OCI-M1 (cell line): ENCODE measurements at places on chromosomes 12 and 14.

- DNase-seq = no peak
Observed at GRCh38 chr12:88562151-88562550, 18.1 kb downstream of the KITLG start.

GRCh38 chr12:133190176-133190575, 8.9 kb downstream of the ZNF268 start:
- DNase-seq = no peak

- DNase-seq = no peak
Observed at GRCh38 chr12:3560295-3560620, 69.3 kb downstream of the PRMT8 start.

DNA sequence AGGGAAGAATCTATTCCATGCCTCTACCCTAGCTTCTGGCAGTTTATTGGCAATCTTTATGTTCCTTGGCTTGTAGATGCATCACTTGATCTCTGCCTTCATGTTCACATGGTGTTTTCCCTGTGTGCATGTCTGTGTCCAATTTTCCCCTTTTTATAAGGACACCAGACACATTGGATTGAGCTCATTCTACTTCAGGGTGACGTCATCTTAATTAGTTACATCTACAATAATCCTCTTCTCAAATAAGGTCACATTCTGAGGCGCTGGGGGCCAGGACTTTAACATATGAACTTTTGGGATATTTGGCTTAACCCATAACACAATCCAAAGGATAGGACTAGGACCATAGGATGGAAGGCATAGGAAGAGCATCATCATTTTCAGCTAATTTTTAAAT, 101.4 kb downstream of the KCNMB4 start:
- DNase-seq = no peak

DNA sequence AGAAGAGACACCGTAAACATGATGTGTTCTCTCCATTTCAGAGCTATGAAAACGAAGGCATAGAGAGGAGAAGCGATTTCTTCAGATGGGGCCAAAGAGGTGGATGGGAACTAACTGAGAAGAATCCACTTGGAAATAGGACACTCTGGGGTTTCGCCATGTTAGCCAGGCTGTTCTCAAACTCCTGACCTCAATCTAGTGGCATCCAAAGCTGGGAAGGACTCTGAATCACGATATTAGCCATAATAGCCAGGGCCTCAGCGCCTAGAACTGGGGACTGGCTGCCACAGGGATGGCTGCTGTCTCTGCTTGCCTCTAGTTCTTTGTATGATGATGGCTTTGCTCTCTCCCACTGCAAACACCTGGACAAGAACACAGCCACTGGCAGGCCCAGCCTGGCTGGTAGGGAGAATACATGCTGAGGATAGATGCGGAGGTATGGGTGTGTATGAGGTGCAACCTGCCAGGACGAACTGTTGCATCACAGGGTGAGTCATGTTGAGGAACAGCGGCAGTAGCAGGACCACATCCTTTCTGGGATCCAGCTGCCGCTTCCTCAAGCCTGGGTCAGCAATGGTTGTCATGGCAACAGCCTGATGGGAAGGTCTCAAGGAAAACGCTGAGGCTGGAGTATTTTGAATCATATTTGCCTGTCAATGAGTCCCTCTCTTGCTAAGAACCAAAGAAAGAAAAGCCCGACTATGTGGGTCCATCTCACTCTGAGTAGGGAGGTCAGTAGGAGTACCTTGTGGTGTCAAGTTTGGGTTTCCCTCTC, 31.1 kb downstream of the CCDC177 start:
- peak; percentile 4 for DNase-seq

- DNase-seq = no peak
Observed at GRCh38 chr12:18476861-18477260, 215.5 kb downstream of the PIK3C2G start.

- DNase-seq = no peak
Observed at GRCh38 chr12:31386364-31386777, 60.4 kb upstream of the SINHCAF start.

DNA sequence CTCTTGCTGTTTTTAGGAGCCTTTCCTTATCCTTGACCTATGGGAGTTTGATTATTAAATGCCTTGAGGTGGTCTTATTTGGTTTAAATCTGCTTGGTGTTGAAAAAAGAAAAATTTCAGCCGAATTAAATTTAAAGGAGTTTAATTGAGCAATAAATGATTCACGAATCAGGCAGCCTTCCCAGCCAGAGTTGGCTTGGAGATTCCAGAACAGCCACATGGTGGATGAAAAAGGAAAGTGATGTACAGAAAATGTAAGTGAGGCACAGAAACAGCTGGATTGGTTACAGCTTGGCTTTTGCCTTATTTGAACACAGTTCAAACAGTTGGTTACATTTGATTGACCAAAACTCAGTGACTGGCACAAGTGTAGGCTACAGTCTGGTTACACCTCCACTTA, 69.7 kb downstream of the WASHC3 start:
- no peak for DNase-seq

GRCh38 chr14:88630565-88630964, 67.7 kb downstream of the ZC3H14 start:
- no peak for DNase-seq

- DNase-seq = peak; percentile 93
Observed at GRCh38 chr12:122097927-122098756, 19.6 kb downstream of the MLXIP start.

DNA sequence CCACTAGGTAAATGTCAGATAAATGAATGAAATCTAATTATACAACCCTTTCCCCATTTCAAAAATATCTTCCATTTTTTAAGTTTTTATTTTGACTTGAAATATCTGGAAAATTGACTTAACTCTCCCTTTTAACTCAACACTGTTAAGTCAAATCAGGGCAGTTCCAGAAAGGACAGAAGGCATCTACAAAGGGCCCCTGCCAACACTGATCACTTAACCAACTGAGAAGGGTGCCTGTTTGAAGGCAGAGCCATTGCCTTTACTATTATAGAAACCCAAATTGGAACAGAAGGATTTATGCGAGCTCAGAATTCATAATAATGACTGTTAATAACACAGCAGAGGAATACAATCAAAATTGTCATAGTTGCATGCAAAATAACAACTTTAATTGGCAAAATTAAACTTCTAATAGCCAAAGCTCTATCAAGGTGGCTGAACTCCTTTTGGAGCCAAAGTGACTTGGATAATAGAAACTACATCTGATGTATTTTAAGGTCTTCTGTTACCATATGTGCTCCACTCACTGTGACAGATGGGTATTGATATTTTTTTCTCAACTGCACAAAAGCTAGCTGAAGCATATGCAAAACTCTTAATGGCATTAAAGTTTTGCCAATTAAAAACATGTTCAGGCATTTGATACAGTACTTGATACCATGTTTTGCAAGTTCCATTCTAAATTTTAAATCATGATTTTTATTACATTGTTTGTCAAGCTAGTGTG, 383.8 kb downstream of the NOVA1 start:
- no peak for DNase-seq

- peak; percentile 53 for DNase-seq
Observed at GRCh38 chr12:27619308-27619707, 76.9 kb upstream of the REP15 start.

DNA sequence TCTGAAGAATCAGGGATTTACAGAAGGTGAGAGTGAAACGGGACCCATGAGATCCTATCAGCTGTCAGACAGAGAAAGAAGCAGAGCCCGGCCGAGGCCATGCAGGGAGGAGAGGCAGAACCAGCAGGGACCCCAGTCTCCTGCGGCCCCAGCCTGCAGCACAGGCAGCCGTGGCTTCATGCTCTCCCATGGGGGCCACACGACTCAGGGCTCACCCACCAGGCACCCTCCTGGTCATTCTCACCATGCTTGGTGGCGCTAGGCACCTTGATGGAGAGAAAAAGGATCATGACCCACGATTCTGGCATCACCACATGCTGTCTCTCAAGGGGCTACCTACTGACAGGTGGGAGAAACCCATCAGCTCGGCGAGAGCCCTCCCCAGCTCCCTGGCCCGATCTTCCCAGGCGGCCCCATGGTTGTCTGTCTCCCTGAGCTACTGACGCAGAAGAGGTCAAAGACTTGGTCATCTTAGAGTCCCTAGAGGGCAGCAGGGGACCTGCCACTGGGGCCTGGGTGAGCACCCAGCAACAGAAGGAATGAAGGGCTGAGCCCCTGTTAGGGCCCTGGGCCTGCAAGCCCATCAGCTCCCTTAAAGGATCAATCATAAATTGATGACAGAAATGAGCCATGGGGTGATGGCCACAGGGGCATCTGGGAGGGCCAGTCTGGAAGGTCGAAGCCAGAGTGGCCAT, 58.0 kb downstream of the ITPK1 start:
- no peak for DNase-seq

- no peak for DNase-seq
Observed at GRCh38 chr12:55132816-55133215, 6.6 kb downstream of the OR9K2 start.

GRCh38 chr12:24940157-24940556, 8.7 kb downstream of the BCAT1 start:
- no peak for DNase-seq

DNA sequence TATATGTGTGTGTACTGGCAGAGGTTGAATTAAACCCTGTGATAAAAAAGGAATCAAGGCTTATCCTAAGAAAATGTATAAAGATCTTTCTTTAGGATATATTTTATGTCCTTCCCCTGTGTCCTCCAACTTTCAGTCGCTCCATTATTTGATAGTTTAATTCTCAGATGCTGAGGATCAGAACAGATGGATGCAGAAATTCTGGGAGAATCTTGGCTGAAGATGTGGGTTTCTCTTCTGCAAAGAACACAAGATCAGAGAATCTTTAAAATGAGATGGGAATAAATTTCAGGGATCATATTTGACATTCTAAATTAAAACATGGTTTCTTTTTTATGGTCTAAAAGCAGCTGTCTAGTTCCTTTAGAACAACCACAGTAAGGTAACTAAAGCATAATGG, 37.9 kb downstream of the LRFN5 start:
- DNase-seq = no peak

DNA sequence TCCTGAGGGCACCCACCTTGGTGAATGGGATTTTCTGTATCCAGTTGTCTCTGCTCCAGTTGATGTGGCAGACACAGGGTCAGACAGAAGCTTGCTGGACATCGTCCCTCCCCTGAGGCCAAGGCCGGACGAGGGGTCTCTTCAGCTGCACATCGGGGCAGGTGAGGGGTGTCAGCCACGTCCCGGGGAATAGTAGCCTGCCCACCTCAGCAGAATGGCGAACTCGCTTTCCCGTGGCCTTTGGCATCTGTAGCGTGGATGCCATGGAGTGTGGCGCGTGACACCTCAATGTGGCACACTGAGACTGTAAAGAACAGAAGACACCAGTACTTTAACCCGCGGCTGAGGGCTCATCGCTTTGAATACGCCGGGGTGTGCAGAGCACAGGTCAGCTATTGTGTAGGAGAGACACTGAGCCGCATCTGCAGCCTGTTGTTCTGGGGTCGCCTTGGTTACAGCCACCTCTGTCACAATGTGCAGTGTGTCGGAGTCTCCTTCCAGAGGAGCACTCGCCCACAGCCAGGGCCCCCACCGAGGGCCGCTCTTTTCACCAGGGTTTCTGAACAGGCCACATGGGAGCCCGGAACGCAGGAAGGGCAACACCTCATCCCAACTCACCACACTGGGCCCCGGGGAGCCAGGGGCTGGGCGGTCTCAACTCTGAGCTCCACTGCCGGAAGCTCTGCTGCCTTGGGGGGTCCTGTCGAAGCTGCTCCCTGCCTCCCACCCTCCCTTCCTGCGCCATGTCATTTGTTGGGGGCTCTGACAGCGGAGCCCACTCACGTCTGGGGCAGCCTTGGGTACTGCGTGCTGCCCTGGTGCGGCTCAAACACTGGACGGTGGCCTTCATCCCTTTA, 77.0 kb downstream of the ADGRD1 start:
- no peak for DNase-seq

DNA sequence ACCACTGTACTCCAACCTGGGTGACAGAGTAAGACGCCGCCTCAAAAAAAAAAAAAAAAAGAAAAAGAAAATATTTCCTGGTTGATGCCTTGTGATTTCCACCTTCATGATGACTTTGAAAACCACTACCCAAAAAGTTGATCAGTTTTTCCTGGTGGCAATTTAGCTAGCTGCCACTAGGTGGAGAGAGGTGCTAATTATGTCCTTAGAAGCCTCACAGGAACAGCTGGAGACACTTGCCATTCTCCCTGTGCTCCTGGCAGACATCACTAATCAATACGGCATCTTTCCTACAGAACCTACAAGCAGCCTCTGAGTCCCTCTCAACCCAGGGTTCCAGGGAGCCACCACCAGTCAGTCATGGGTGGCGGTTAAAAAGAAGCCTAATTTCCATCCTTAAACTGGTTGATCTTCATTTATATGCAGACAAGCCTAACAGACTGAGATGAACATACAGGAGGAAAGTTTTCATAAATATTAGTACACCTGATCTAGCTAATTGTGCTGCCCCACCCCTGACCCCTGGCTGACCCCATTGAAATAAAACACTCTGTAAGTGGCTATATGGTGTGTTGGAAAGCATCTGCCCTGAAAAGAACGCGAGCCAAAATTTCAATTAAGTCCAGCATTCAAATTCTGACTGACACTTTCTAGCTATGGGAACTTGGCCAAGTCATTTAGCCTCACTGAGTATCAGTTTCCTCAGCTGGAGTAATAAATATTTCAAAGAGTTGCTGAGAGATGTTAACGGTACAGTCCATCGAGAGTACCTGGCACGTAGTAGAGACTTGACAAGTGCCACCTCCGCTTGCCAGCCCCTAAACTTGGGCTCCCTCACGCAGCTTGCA, 6.2 kb upstream of the OAS1 start:
- DNase-seq = peak; percentile 75

- no peak for DNase-seq
Observed at GRCh38 chr12:108804271-108804953, 53.0 kb downstream of the SSH1 start.

- peak; percentile 84 for DNase-seq
Observed at GRCh38 chr12:25960143-25960542, 1.7 kb downstream of the RASSF8 start.

DNA sequence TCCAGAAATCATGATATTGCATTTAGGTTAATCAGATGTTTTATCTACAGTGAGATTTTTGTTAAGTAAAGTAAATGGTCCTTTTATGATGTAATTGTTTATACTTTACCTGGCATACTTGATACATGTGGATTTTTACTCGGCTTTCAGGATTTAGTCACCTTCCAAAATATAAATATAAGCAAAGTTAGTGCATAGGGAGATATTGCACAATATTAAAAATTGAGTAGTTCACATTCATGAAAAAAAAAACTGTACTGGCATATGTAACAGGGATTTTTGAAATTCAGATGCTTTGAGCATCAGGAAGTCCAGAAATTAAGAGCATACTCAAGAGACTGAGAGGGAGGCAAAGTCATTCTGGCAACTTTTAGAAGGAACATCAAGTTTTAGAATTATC, 173.5 kb downstream of the PLCZ1 start:
- DNase-seq = no peak

DNA sequence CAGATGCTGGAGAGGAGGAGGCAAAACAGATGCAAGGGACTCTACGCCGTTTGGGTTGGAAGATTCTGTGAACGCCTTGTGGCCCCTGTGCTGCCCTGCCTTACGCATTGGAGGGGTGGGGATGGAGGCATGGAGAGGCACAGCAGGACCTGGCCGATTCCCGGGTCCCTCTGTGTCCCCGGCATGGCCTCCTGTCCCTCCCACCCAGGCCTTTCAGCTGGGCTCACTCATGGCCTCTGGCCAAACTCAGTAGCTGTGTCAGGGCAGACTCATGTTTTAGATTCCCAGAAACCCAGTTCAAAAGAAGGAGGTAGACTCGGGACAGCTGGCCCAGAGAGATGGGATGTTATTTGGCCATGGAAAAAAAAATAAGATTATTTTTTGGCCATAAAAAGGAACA, 40.1 kb downstream of the TESC start:
- DNase-seq = no peak

GRCh38 chr12:32437095-32437515, 37.7 kb downstream of the FGD4 start:
- DNase-seq = no peak
